ENCODE measurements at places on chromosomes 7 and 10.
A peak's percentile ranks its signal among the peaks of the same experiment; 100 is the strongest.

DNA sequence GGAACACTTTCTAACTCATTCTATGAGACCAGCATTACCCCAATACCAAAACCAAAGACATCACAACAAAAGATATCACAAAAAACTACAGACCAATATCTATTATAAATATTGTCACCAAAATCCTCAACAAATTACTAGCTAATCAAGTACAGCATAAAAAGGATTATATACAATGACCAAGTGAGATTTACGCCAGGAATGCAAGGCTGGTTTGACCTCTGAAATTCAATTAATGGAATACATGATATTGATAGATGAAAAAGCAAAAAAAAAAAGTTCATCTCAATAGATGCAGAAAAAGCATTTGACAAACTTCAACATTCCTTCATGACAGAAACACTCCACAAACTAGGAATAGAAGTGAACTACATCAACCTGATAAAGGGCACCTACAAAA lies 175.3 kb downstream of the LCOR start:
- DNase-seq: no peak

GRCh38 chr7:72152161-72153131 lies 259.7 kb downstream of the CALN1 start:
- no peak for DNase-seq

- DNase-seq: no peak
Observed at GRCh38 chr7:24923172-24923865, 56.7 kb downstream of the OSBPL3 start.

DNA sequence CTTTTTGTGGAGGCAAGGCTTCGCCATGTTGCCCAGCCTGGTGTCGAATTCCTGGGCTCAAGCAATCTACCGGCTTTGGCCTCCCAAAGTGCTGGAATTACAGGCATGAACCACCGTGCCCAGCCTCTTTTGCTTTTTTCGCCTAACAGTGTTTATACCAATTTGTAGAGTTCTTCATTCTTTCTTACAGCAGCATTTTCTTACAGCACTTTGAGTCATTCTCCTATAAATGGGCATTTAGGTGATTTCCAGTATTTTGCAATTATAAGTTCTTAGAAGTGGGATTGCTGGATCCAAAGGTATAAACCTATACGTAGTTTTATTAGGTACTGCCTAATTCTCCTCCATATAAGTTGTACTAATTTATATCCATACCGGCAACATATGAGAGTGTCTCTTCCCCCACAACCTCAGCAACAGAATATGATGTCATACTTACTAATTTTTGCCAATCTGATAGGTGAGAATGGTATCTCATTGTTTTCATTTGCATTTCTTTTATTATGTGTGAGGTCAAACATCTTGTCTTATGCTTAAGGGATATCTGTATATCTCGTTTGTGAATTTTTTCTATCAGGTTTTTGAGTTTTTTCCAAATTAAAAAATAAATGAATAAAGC lies 39.1 kb downstream of the SUFU start:
- DNase-seq: no peak

- no peak for DNase-seq
Observed at GRCh38 chr7:140867467-140868462, 57.0 kb downstream of the BRAF start.

- no peak for DNase-seq
Observed at GRCh38 chr10:15571575-15571974, 148.1 kb downstream of the ITGA8 start.

DNA sequence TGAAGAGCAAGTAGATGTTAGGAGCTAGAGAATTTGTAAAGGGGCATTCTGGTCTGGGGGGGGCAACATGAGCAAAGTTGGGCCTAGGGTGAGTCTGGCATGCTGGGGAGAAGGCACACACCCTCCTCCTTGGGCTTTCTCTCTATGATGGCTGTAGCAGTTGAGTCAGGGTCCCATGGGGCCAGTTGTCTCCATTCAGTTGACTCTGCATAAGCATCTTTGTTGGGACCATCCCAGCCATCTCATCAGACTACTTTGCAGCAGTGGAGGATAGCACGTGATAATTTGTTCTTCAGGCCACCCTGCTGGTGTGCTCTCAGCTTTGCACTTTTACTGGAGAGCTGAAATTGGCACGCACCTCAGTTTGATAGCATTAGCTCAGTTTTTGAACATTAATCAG lies 55.2 kb downstream of the LRMDA start:
- no peak for DNase-seq

DNA sequence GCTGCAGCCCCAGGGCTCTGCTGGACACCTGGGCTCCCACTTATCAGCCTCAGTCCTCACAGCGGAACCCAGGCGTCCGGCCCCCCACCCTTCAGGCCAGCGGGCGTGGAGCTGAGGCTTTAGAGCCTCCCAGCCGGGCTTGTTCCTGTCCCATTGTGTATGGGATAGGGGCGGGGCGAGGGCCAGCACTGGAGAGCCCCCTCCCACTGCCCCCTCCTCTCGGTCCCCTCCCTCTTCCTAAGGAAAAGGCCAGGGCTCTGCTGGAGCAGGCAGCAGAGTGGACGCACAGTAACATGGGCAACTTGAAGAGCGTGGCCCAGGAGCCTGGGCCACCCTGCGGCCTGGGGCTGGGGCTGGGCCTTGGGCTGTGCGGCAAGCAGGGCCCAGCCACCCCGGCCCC lies 2.7 kb downstream of the NOS3 start:
- DNase-seq: no peak

- no peak for DNase-seq
Observed at GRCh38 chr10:120971671-120972070, 120.5 kb downstream of the WDR11 start.

- peak; percentile 5 for DNase-seq
Observed at GRCh38 chr10:110137142-110137545, 70.3 kb upstream of the MXI1 start.

- DNase-seq: no peak
Observed at GRCh38 chr10:19048891-19049290, 290 bp downstream of the MALRD1 start.

GRCh38 chr7:102836191-102836919 lies 76.4 kb upstream of the LRRC17 start:
- peak; percentile 36 for DNase-seq

DNA sequence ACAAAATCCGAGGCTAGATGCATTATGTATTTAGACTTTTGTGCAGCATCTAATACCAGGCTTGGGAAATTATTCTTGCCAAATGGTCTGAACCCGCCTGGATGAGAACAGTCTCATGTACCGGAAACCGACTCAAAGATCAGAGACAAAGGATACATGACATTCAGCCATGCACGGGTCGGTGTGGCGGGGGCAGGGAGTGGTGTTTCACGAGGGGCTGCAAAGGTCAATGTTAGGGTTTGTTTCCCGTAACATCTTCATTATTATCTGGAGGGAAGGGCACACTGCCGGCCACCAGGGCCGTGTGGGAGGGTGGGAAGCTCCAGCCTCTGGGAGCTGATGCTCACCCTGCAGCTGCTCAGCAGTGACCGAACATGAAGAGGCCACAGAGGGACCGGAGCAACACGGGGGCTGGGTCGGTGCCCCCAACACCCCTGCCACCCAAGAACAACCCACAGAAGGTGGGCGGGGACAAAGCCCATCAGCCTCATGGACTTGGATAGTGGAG lies 23.1 kb downstream of the CNPY1 start:
- DNase-seq: no peak

DNA sequence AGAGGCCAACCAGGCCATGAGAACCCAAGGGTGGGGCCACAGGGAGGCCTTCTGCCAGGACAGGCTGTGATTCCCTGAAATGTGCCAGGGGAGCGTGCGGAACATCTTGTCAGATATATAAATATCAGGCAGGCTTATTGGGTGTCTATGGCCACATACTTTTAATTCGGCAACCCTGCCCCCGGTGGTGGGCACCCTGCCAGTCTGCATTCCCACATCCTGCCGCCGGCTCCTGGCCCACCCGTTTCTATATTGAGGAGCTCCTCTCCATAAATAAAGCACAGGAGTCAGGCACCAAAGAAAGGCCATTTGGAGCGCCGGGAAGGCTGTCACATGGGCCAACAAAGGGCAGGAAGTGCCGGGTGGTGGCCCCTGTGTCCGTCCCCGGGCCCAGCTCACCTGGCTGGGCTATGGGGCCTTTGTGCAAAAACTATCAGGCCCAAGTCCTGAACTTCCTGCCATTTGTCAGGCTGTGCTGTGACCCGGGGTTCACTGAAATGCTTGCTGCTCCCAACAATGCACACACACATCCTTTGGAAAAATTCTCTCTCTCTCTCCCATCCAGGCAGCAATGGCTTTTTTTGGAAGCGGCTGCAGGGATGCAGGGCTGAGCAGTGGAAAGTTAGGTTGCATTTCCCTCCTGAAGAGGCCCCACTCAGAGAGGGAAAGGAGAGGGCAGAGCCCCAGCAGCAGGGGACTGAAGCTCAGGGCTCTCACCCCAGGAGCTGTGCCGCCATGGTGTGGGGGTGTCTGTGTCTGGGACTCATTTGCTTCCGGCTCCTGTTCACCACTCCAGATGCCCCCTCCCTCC lies 25.0 kb upstream of the PODXL start:
- DNase-seq: no peak

- DNase-seq: no peak
Observed at GRCh38 chr10:133315847-133316246, 7.1 kb downstream of the ZNF511 start.

DNA sequence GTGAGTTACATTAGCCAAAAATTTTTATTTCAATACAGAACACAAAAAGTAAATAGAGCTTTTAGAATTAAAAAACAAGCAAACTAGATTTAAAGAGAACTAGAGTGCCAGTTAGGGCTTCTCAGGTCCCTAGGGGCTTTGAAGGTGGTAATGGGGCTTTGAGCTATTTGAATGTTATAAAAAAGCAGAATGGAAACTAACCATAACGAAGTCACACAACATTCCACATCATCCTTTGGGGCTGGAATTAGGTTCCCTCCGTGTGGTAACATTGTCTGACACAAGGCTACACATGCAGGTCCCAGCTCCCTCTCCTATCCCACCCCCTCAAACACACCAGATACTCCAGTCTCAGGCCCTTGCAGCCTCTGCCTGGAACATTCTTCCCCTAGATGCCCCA lies 15.3 kb downstream of the JAZF1 start:
- DNase-seq: no peak

GRCh38 chr10:6786579-6787031 lies 206.5 kb upstream of the PRKCQ start:
- DNase-seq: no peak

GRCh38 chr7:30406664-30407425 lies 71.7 kb downstream of the NOD1 start:
- peak; percentile 99 for DNase-seq

- no peak for DNase-seq
Observed at GRCh38 chr7:8249121-8249520, 12.8 kb downstream of the ICA1 start.

DNA sequence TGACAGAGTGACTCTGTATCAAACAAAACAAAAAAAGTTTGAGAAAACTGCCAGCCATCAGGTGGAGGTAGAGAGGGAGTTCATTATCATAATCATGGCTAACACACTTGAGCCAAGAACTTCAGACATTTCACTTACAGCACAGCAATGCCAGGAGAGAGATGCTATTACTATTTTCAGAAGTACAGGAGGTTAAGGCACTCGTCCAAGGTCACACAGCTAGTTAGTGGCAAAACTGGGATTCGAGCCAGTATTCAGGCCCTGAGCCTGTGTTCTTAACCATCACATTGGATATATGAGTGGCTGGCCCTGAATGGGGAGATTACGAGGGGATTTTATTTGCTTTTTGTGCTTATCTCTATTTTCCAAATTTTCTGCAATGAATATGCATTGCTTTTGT lies 24.8 kb upstream of the UNC5B start:
- DNase-seq: no peak

DNA sequence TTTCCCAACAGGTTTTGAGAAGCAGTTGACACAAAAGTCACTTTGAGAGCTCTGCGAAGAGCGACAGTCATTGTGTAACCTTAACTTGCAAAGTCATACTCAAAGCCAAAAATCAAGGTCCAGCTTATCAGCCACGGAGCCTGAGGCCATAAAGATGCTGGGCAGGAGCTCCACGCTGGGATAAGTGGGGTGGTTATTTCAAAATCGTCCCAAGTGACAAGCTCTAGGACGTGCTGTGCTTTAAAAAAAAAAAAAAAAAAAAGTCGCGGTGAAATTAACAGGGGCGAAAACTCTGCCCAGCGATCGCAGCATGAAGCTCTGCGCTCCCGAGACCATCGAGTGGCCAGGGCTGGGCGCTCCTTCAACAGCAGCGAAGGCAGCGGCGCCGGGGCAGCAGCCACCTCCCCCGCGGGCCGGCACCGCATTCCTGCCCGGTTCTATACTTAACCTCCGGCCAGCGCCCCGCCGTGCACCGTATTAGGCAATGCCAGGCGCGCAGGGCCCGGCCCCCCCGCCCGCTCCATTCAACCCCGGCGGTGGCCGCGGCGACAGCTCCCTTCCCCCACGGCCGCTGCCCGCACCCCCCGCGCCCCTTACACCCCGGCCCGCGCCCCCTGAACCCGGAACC lies 657 bp downstream of the HACD1 start:
- DNase-seq: no peak
